ENCODE measurements at places on chromosomes 16 and 17.

DNA sequence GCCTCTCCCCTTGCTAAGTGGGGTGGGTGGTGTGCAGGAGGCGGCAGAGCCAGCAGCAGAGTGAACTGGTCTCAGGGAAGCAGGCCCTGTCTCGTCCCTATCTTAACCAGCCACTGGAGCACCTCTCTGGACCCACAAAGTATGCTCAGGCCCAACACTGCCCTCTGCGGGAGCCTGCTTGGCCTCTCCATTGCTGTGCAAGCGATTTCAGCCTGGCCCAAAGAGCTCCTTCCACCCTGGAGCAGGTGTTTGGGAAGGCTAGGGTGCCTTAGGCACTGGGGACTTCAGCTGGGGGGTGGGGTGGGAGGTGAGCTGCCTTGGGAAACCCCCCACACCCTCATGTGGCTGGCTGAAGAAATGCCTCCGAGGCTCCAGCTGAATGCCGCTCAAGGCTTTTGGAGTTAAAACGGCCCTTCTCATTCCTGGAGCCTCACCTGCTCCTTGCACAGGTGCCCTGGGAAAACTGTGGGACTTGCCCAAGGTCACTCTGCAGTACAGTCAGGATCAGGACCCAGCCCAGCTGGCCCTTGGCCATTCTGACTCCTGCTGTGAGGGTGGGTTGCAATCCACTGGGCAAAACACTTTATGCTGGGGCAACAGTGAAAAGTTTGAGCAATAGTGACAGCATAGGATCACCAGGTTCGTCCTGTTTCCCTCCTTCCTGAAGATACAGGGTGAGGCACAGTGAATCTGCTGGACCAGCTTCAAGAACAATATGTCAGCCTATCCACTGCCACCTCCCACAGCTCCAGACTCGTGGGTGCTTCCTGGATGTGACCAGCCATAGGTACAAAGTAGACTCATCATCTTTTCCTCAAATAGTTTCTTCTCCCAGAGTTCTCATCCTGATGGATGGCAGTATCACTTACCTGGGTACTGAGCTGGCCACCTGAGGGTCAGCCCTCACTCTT is 5.9 kb upstream of the UBE2O start:
- no peak for DNase-seq

- DNase-seq: no peak
These were observed 22.1 kb downstream of the C17orf58 start for GRCh38 chr17:67974185-67974584.

GRCh38 chr17:7112510-7113108 is 2.0 kb downstream of the ASGR2 start:
- no peak for DNase-seq

DNA sequence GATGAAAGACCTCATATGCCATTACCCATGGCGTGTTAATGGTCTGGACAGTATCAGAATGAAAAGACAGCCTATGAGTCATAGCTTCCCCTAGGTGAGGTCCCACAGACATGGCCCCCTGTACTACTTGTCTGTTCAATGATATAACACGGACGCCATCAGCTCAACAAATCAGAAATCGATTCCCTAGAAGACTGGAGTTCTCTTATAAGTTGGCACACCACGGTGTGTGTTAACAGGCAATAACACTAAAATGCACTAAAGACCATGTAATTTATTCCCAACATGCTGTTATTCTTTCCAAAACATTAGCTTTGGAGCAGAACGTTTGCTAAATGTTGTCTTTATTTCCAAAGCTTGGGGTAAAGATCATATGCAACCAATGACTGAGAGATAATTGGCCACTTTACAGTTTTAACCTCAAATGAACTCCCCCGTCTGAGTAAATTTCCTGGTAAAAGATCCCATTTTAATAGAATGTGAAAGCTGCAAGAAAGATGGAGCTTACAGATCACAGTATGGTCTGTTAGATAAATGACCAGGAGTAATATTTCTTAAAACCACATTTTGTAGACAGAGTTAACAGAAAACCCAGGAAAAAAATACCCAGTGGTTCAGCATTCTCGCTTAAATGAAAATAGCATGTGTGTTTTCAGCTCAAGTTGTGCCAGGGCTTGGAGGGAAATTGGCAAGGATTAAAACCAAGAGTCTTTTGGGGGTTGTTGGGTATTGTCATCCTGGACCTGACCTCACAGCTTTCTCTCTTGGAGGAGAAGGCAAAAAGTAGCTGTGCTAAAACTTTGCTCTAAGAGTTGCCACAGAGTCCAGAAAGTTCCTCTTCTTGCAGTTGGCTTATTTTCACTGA is 65.9 kb downstream of the PCTP start:
- no peak for DNase-seq

- DNase-seq: no peak
These were observed 78.8 kb downstream of the CES1 start for GRCh38 chr16:55754056-55754455.

DNA sequence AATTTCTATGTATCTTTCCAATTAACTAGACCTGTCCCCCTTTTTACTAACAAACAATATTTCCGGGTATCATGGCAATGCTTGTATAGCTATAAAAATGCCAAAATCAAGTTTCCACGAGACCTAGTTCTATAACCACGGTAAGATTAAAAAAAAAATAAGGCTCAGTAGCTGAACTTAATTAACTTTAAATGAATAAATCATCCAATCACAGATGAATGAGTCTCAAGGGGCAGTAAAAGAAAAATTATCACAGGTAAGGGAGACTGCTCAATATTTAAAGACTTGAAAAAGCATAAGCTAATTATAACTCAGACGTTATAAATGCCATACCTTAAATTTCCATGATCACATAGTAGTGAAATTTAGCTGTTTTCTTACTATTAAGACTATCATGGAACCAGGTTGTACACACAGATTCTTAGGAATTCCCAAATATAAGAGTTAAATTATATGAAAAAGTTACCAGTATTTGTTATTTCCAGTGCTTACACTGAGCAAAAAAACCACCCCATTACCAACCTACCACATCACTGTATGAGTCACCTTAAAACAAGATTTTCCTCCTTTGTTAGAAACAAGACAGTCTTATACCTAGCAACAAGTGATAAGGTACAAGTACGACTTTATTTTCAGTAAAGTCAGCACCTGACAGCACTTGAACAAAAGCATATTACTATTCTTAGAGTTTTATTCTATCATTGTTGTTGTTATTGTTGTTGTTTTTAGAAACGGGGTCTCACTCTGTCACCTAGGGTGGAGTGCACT is 20.6 kb downstream of the SSH2 start:
- DNase-seq: peak; percentile 3

DNA sequence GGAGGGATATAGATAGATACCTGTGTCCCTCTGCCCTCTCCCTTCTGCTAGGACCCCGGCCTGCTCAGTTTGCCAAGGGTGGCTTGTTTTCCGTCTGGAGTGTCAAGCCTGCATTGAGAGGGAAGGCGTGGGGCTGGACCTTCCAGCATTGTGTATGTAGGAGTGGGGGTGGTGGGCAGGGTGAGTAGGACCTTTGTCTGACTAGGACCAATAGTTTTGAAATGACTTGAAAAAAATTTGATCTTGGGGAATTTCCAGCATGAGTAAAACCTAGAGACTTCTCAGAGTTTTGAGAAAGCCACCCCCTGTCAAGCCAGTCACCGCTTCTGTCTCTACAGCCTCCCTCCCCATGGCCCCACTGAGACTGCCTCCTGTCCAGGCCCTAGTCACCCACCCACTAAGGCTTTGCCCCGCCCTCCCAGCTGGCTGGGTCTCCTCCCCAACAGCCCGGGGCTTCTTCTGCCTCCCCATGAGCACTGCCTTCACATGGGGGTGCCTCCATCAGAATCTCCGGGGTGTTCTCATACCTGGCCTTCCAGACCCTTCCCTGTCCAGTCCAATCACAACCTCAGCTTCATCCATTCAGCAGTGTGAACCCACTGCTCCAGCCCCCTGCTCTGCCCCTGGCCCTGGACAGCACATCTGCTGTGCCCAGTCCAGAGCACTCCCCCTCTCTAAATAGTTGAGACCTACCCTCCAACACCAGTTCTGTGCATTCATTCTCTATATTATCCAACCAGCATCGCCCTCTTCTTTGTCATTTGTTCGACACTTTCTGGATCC is 207.0 kb downstream of the MSI2 start:
- DNase-seq: no peak

GRCh38 chr16:84532291-84532724 is 27.8 kb upstream of the MEAK7 start:
- no peak for DNase-seq

DNA sequence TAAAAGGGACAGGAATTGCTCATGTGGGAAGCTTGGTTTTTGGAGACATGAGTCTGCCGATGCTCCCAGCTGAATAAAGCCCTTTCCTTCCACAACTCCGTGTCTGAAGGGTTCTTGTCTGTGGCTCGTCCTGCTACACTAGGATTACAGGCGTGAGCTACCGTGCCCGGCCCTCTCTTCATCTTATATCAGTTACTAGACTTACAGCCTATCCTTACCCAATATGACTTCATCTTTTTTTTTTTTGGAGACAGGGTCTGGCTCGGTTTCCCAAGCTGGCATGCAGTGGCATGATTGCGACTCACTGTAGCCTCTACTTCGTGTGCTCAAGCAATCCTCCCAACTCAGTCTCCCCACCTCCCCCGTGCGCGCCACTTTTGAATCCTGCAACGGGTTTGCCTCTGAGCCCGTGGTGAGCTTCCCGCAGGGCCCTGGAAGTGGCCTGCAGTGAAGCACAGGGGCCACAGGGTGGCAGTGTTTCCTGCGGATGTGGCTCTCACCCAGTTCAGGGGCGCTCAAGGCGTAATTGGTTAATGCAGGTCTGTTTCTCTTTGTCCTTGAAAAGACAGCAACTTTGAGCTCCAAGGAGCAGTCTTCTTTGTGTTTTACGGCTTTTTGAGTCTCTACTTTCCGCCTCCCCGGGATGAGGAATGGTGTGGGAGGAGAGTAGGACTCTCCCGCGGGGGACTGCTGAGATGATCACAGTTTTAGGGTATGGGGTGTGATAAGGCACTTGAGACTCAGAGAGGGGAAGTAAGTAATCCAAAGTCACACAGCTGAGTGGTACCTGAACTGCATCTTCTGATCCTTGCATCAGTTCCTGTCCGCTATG is 22.7 kb upstream of the GPRC5B start:
- DNase-seq: peak; percentile 37

- peak; percentile 56 for DNase-seq
These were observed 17.9 kb downstream of the GOSR2 start for GRCh38 chr17:46940692-46941404.

DNA sequence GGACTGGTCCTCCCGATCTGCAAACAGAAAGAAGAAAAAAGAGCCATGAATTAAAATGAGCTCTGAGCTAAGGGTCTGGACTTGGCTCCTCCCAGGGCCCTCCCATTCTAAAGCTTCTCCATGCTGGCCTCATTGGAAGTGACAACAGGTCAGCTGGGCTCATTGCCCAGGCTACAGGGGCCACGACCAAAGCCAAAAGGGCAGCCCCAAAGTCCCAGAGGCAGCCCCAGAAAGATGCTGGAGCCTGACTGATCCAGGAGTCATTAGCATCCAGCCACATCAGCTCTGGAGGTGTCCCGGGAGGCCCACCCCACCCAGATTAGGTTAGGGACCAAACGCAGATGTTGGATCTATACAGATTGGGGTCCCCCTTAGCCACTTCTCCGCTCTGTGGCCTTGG is 58.2 kb downstream of the MYH11 start:
- DNase-seq: no peak

DNA sequence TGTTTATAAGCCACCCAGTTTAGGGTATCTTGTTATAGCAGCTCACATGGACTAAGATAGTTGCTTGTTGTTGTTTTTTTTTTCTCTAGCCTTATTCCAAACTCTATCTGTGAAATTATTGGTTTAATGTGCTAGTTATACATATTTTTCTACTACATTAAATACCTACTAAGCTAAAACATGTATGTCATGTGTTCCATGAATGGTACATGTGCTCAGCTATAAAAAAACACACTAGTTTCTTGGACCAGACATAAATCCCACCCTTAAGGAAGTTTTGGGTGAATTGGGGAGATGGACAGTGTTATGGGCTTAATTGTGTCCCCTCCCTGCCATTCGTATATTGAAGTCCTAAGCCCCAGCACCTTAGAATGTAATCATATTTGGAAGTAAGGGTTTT is 19.8 kb downstream of the ITPRIPL2 start:
- no peak for DNase-seq

- DNase-seq: no peak
These were observed 46.3 kb downstream of the CCDC42 start for GRCh38 chr17:8698162-8698971.

DNA sequence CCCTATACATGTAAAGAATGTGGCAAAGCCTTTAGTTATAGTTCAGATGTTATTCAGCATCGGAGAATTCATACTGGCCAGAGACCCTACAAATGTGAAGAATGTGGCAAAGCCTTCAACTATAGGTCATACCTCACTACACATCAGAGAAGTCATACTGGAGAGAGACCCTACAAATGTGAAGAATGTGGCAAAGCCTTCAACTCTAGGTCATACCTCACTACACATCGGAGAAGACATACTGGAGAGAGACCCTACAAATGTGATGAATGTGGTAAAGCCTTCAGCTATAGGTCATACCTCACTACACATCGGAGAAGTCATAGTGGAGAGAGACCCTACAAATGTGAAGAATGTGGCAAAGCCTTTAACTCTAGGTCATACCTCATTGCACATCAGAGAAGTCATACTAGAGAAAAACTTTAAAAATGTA is 42.5 kb downstream of the ZNF267 start:
- DNase-seq: no peak

GRCh38 chr17:61133853-61134252 is 265.8 kb upstream of the TBX2 start:
- no peak for DNase-seq

- no peak for DNase-seq
These were observed 79.3 kb downstream of the PCTP start for GRCh38 chr17:55829995-55830612.

DNA sequence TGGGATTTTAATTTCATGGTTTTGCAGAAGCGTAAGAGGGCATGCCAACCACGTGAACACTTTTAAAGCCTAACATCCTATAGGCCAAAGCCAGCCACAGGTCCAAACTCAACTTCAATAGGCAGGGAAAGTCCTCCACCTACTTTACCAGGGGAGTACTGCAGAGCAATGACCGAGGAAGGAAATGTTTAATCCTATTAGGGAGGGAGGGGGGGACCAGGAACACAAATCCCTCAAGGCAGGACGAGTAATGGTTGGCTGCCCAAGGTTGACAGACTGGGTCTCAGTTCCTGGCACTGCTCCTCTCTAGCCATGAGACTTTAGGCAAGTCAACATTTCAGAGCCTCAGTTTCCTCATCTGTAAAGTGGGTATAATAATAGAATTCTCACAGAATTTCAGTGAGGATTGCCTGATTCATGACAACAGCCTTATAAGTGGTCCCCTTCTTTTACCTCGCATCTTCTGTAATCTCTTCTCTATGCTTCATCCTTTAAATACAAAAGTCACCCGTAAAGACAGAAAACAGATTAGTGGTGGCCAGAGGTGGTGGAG is 315.8 kb downstream of the HAPSTR1 start:
- no peak for DNase-seq

DNA sequence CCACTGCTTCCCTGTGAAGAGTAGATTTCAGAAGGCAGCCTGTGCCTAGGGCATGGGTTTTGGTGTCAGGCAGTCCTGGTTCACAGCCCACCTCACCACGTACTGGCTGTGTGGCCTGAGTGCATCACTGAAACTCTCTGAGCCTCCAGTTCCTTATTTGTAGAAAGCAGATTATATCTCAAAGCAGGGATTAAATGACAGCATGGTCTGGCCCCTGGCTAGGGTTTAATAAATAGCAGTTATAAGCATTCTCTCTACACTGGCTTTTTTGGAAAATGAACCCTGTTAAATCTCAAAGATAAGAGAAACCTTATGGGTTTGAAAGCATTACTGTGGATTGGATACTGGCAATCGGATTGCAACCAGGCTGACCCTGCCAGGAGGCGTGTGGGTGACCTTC is 2.9 kb upstream of the MT1M start:
- no peak for DNase-seq

- peak; percentile 14 for DNase-seq
These were observed 30.3 kb upstream of the LRRC37A start for GRCh38 chr17:46264456-46265198.

- DNase-seq: no peak
These were observed 3.4 kb downstream of the BLTP2 start for GRCh38 chr17:28641579-28641978.

Data from T-helper 1 cell (primary cell).